ENCODE measurements at places on chromosomes 12 and 14. TPM values are rescaled to one million over a fixed set of nuclear protein-coding genes. Genes with fewer than 3 reads are reported as not detected.

- DNase-seq: no peak
Measured at GRCh38 chr12:120169946-120170345, 24.6 kb downstream of the GCN1 start.

GRCh38 chr12:97748298-97748697 lies 285.7 kb downstream of the RMST start:
- DNase-seq: no peak

GRCh38 chr12:113372371-113372770 lies 14.0 kb downstream of the PLBD2 start:
- DNase-seq: no peak

- DNase-seq: no peak
Measured at GRCh38 chr12:18868717-18869116, 130.8 kb downstream of the CAPZA3 start.

- no peak for DNase-seq
Measured at GRCh38 chr12:127278351-127278750, 988.6 kb upstream of the TMEM132C start.

- DNase-seq: no peak
Measured at GRCh38 chr12:57965766-57966165, 24.4 kb downstream of the ATP23 start.

- DNase-seq: peak; percentile 92
Measured at GRCh38 chr14:92651106-92651757, 97.2 kb downstream of the LGMN start.

GRCh38 chr12:121295746-121296617 lies 527 bp downstream of the CAMKK2 start:
- peak; percentile 32 for DNase-seq

DNA sequence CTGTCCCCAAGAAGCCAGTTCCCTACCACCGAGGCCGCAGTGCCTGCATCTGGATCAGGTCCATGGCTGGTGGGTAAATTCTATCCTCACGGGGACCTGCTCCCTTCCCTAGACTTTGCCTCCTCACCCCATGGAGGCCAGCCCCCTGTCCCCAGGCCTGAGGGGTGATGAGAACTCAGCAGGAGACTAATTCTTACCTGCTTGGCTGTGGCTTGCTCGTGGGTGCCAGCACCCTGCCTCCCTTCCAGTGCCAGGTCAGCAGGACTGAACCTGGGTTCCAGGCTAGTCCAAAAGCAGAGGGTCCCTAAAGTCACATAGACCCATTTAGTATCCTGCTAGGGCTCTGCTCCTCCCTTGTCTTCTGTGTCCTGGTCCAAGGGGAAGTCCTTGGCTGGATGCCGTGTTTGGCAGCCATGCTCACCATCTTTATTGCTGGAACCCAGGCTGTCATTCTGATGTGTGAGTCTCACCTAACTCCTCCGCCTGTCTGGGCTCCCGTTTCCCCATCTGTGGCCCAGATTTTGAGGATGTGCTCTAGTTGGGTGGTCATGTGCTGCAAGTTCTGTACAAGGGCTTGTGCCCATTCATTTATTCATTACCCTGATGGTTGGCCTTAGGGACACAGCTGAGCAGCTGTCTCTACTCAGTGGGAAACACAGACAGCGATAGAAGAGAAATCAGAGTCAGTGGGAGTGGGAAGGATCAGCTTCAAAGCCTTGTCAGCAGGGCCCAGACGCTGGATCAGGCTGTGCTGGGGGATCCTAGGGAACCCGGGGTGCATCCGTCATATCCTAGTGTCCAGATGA lies 949 bp downstream of the PLBD2 start:
- no peak for DNase-seq

GRCh38 chr12:75876832-75877762 lies 154.5 kb downstream of the PHLDA1 start:
- DNase-seq: no peak

- DNase-seq: no peak
Measured at GRCh38 chr14:33364466-33364865, 425.8 kb downstream of the NPAS3 start.

- peak; percentile 44 for DNase-seq
Measured at GRCh38 chr14:55129086-55129427, at the start of gene LGALS3. Gene LGALS3, plus strand, starts transcription at chr14:55129252. Its CDS starts 8,122 bp downstream, at chr14:55137374.

GRCh38 chr14:95522556-95522955 lies 6.1 kb upstream of the SYNE3 start:
- DNase-seq: no peak

DNA sequence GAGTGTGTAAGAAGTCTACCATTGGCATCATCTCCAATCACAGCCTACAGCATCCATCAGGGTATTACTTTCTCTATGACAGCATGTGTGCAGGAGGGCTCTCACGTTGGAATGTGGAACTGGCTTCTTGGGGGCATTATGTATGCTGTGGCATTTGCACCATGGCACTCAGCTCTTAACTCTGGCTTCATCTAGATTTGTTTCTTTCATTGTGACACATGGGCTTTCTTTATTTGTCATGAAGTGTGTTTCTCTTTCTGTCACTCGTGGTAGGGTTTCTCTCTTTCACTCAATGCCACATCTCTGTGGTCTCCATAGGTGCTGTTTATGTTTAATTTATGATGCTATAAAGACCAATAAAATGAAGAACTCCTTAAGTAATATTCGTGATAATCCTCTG lies 191.2 kb upstream of the GARIN2 start:
- DNase-seq: no peak

DNA sequence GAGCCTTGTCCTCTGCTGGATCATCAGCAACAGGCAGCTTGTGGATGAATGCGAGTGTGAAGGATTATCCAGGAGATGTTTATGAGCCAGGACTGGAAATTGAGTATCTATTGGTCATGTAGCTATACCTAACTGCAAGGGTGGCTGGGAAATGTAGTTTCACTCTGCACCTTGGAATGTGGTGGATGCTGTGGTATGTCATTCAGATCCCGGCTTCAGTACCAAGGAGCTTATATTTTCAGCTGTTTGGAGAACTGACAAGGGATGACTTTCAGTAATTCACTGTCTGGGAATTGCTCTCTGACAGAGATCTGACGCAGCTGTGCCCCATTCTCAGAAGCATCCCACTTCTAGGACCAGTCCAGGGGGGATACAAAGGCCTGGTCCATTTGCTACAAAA lies 792.3 kb upstream of the NOVA1 start:
- DNase-seq: no peak

DNA sequence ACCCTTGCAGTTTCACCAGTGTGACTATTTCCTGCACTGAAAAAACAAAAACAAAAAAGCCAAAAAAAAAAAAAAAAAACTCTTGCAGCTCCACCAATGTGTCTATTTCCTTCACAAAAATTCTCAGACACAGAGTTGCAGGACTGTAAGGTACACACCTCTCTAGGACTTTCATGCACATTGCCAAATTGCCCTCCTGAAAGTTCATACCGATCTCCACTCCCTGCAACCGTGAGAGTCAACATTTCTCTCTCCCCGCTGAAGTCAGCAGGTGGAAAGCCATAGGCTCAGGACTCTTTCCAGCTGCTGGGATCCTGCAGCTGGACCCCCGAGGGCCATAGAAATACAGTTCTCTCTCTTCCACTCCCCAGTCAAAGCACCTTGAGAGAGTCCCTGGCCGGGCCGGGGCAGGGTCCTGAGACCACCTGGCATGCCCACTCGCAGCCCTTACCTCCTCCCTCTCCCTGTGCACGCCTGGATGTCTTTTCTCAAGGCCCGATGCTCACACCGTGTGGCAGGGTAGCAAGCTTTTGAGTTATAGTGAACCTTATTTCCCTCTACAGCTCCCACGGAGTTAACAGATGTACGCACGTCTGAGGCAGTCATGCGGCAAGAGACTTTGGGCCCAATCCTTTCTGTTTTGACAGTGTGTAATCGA lies 23.6 kb downstream of the MMAB start:
- DNase-seq: no peak

GRCh38 chr14:106826833-106827369 lies 1300.5 kb downstream of the TMEM121 start:
- DNase-seq: no peak

GRCh38 chr14:30698463-30698862 lies 76.3 kb downstream of the SCFD1 start:
- DNase-seq: no peak

- DNase-seq: no peak
Measured at GRCh38 chr12:46260124-46260912, 8.5 kb downstream of the SLC38A1 start.

DNA sequence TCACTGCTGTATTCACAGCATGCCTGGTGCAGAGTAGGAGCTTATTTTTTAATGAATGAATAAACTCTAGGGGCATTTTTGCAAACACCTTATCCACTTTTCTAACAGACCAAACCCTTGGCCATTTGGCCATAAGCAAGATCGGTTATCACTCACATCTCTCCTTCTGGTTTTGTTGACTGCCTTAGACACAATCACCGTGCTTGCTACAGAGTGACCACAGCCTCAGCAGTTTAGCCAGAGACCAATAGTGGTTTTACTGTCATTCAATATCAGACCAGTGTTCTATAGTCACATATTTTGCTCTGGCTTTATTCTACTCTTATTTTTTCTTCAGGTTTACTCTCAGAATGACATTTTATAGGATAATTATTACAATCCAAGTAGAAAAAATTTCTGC lies 2.2 kb downstream of the KLRB1 start:
- no peak for DNase-seq

- no peak for DNase-seq
Measured at GRCh38 chr12:50477241-50477832, 27.4 kb upstream of the DIP2B start.

DNA sequence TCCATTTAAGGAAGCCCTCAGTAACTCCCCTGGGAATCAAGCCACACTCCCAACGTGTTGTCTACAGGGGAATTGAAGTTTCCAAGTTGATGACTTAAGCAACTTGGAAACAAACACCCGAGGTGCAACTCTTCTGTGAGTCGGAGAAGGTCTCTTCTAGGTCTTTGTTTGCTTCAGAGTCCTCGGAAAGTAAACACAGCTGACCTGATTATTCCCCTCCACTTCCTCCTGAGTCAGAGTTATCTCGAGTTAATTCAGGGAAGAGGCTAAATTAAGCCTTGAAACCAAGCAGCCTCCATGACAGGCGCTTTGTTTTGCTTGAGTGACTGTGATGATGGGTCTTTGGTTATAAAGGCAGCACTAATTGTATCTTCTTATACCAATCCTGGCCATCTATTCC lies 41.8 kb downstream of the TUNAR start:
- no peak for DNase-seq

DNA sequence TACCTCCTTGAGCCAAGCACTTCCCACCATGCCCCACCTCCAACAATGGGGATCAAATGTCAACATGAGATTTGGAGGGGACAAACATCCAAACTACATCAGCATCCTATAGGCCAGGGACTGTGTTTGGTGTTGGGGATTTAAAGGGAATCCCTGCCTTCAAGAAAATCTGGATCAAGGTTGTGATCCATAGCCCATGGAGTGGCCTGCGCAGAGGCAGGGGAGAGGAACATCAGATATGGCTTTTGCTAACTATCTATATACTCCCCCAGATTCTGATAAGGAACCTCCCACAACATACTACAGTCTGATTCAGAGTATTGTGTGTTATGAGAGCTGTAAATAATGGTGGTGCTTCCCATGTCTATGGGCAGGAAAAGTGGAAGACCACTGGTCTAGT lies 5.1 kb downstream of the KIF5A start:
- no peak for DNase-seq

Gene IL26
- total RNA-seq: not detected

Gene FAR2
- 16.7 TPM for total RNA-seq

Gene PLEKHG7
- total RNA-seq: not detected

Gene SIX4
- not detected for total RNA-seq

Gene PPFIA2
- total RNA-seq: not detected

Gene BTBD6
- total RNA-seq: 53.7 TPM

Gene CMKLR1
- total RNA-seq: 0.08 TPM

Gene TEX22
- 2.4 TPM for total RNA-seq

Gene A2M
- total RNA-seq: not detected

Gene ANO4
- total RNA-seq: not detected

Gene DUSP16
- 17.4 TPM for total RNA-seq

Gene FOXG1
- not detected for total RNA-seq
